H9 (cell line): ENCODE measurements at places on chromosomes 5 and 9. TPM values are rescaled to one million over a fixed set of nuclear protein-coding genes. Genes with fewer than 3 reads are reported as not detected.
A peak's percentile ranks its signal among the peaks of the same experiment; 100 is the strongest.

GRCh38 chr5:36569491-36569890 is 36.9 kb upstream of the SLC1A3 start:
- H3K36me3 ChIP-seq = no peaks in the 10 kb centered on the region
- no peaks in the 10 kb centered on the region for H3K27me3 ChIP-seq
- no peaks in the 10 kb centered on the region for H3K4me1 ChIP-seq
- no peak overlapping the region for H3K27ac ChIP-seq

DNA sequence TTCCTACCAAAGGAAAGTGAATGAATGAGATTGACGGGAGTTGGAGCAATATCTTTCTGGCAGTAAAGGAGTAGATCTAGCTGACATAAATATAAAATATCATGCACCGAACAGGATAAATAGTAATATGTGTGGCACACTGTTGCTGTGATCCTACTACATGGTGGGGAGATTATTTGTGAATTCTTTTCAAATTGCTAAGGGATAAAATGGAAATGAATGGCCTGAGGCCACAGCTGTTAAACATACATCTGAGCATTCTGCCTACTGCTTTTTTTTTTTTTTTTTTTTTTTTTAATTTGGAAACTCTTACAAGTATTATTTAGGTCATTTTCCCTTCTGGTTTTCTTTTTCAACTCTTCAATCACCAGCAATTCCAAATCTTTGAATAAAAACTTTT is 66.8 kb downstream of the MEF2C start:
- no peak overlapping the region for H3K4me3 ChIP-seq
- DNase-seq = no peak
- no peaks in the 10 kb centered on the region for H3K27me3 ChIP-seq
- H3K4me1 ChIP-seq = no peaks in the 10 kb centered on the region; the same call in 1 of the 2 replicates
- no peak overlapping the region for H3K27ac ChIP-seq

GRCh38 chr9:1427875-1428274 is 377.7 kb downstream of the DMRT2 start:
- no peak for DNase-seq
- H3K4me3 ChIP-seq = no peak overlapping the region
- H3K36me3 ChIP-seq = no peaks in the 10 kb centered on the region

- H3K4me3 ChIP-seq = no peak overlapping the region
- DNase-seq = peak; percentile 45
- H3K36me3 ChIP-seq = no peaks in the 10 kb centered on the region
- H3K4me1 ChIP-seq = peaks cover 6% of the 10 kb centered on the region; the same call in 1 of the 2 replicates
- H3K27me3 ChIP-seq = no peaks in the 10 kb centered on the region
- no peak overlapping the region for H3K27ac ChIP-seq
These were observed 94.4 kb upstream of the ITGA1 start for GRCh38 chr5:52693280-52693679.

DNA sequence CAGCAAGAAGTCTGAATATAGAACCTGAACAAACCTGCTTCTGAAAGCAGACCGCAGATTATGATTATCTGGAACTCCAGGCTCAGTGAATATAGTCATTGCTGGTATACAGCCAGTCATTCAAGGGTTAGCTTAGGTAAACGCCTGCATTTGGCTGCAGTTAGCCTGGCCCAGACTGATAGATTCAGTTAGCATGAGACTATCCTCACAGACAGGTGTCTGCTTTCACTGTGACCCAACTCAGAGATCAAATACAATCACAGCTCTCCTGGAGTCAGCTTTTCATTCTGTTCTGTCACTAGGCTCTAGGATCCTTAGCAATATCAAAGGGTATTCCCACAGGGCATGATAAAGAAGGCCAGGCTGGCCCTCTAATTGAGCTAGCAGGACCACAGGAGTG is 138.6 kb upstream of the PLCXD3 start:
- DNase-seq = no peak
- H3K27me3 ChIP-seq = no peaks in the 10 kb centered on the region
- no peaks in the 10 kb centered on the region for H3K4me1 ChIP-seq
- no peak overlapping the region for H3K27ac ChIP-seq
- H3K36me3 ChIP-seq = no peaks in the 10 kb centered on the region

- no peak overlapping the region for H3K27ac ChIP-seq
- H3K4me1 ChIP-seq = no peaks in the 10 kb centered on the region
- no peaks in the 10 kb centered on the region; the same call in 2 of the 3 replicates for H3K36me3 ChIP-seq
- no peak for DNase-seq
These were observed 76.4 kb upstream of the PRSS3 start for GRCh38 chr9:33718987-33719386.

GRCh38 chr5:112684121-112684520 is 53.6 kb upstream of the APC start:
- H3K4me3 ChIP-seq = no peak overlapping the region
- H3K4me1 ChIP-seq = no peaks in the 10 kb centered on the region
- no peaks in the 10 kb centered on the region for H3K36me3 ChIP-seq
- no peaks in the 10 kb centered on the region for H3K27me3 ChIP-seq

DNA sequence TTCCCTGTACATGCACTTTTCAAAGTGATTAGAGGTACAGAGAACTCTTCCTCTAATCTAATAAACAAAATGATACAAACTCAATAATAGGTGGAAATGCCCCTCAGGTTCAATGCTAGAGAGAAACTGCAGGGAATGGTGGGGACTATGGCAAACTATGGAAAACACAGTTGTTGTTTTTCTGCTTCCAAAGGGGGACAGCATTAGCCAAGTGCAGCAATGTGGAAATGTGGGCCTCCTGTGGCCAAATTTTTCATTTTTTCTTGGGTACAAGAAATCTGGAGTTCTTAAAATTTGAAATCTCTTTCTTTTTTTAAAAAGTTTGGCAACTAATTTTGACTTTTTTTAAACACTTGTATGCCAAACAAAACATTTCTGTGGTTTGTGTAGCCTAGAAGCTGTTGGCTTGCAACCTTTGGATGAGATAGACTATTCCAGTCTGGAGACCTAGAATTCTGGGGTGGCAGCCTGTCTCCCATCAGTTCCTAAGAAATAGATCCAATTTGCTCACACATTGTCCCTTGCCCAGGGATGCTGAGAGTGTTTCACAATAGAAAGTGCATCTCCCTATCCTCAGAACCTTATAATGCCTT is 218.6 kb downstream of the PAPPA start:
- DNase-seq = no peak
- H3K36me3 ChIP-seq = no peaks in the 10 kb centered on the region
- no peaks in the 10 kb centered on the region for H3K4me1 ChIP-seq
- H3K27me3 ChIP-seq = no peaks in the 10 kb centered on the region
- no peak overlapping the region for H3K27ac ChIP-seq

GRCh38 chr5:179113945-179114641 is 53.9 kb downstream of the ZNF354C start:
- no peak for DNase-seq
- H3K27me3 ChIP-seq = no peaks in the 10 kb centered on the region
- no peaks in the 10 kb centered on the region for H3K4me1 ChIP-seq
- H3K27ac ChIP-seq = no peak overlapping the region
- H3K4me3 ChIP-seq = no peak overlapping the region

GRCh38 chr9:13628526-13628925 is 349.0 kb upstream of the MPDZ start:
- no peaks in the 10 kb centered on the region for H3K4me1 ChIP-seq
- H3K4me3 ChIP-seq = no peak overlapping the region
- peaks cover 2% of the 10 kb centered on the region; the same call in 2 of the 3 replicates for H3K36me3 ChIP-seq

GRCh38 chr9:113756476-113757192 is 119.5 kb upstream of the ZNF618 start:
- DNase-seq = no peak
- peaks cover 12% of the 10 kb centered on the region for H3K4me1 ChIP-seq
- no peaks in the 10 kb centered on the region; the same call in 2 of the 3 replicates for H3K36me3 ChIP-seq
- no peaks in the 10 kb centered on the region for H3K27me3 ChIP-seq

DNA sequence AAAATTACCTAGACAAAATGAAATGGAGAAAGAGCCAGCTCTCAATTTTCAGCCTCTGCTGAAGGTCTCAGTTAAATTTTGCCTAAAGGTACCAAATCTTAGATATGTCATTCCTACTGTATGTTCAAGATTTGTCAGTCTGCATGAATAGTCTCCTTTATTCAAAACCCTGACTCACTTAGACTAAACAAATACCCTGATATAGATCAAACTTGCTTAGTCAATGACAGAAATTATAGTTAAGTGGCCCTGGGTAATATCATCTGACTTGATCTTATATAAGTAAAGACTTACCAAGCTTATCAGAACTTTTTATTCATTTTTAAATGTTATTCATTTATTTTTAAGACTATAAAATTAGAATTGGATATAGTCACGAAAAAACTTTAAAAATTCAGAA is 12.2 kb downstream of the MEGF9 start:
- no peak for DNase-seq
- H3K27me3 ChIP-seq = peaks cover 6% of the 10 kb centered on the region; the same call in 1 of the 2 replicates
- no peak overlapping the region for H3K4me3 ChIP-seq
- H3K4me1 ChIP-seq = no peaks in the 10 kb centered on the region

DNA sequence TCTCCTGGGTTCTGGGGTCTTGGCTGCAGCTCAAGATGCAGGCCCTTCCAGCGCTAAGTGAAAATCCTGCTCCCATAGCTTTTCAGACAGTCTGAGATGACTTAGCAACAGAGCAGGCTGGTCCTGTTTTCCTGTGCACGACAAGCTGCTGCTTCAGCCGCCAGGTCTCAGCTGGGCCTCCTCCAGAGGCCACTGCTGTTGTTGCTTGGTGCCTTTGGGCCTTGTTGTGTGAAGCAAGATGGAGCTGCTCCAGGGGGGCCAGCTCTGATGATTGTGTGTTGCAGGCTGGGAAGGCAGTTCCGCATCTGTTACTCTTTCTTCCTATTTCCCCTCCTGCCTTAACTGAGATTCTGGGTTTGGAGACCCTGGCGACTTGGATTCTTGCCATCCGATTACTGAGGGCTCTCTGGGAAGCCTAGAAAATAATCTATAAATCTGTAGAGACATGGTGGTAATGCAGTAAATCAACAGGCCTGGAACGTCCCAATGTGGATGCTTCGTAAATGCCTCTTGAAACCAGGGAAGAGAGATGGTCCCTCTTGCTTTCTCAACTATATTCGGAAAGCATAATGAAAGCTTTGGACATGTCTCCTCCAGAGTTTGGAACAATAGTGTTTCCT is 3.2 kb downstream of the MAP1B start:
- H3K27ac ChIP-seq = no peak overlapping the region
- H3K27me3 ChIP-seq = no peaks in the 10 kb centered on the region
- no peak for DNase-seq
- peaks cover 9% of the 10 kb centered on the region; the same call in 1 of the 2 replicates for H3K4me1 ChIP-seq
- H3K4me3 ChIP-seq = peak overlapping the region; percentile 51; the same call in 2 of the 3 replicates

- no peak overlapping the region for H3K27ac ChIP-seq
- no peak overlapping the region for H3K4me3 ChIP-seq
- no peaks in the 10 kb centered on the region for H3K4me1 ChIP-seq
- H3K27me3 ChIP-seq = no peaks in the 10 kb centered on the region
- H3K36me3 ChIP-seq = no peaks in the 10 kb centered on the region; the same call in 1 of the 2 replicates
These were observed 309.8 kb downstream of the TRPM3 start for GRCh38 chr9:70811638-70812037.

DNA sequence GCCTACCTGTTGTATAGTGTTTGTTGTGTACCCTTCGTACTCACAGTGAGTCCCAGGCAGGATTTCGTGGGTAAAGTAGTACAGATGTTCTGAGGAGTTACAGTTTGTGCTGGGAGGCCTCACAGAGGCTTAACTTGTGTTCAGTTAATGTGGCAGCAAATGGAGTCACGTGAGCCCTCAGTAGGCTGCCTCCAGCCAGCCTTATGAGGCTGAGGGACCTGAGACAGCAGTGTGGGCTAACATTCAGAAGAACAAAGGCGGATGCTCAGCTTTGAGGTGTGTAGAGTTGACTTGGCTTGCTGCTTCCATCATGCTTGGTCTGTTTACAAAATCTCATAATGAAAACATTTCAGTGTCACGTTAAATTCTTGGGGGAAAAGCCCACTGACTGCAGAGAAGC is 118.1 kb downstream of the TRIO start:
- H3K4me3 ChIP-seq = peak overlapping the region; percentile 45; the same call in 1 of the 3 replicates
- H3K27me3 ChIP-seq = no peaks in the 10 kb centered on the region
- peaks cover 41% of the 10 kb centered on the region for H3K4me1 ChIP-seq
- H3K36me3 ChIP-seq = peaks cover under 1% of the 10 kb centered on the region; the same call in 1 of the 2 replicates
- DNase-seq = no peak

GRCh38 chr9:22114956-22115355 is 105.9 kb upstream of the CDKN2B start:
- DNase-seq = no peak
- H3K36me3 ChIP-seq = no peaks in the 10 kb centered on the region
- H3K27me3 ChIP-seq = no peaks in the 10 kb centered on the region
- H3K4me3 ChIP-seq = no peak overlapping the region
- no peak overlapping the region for H3K27ac ChIP-seq

DNA sequence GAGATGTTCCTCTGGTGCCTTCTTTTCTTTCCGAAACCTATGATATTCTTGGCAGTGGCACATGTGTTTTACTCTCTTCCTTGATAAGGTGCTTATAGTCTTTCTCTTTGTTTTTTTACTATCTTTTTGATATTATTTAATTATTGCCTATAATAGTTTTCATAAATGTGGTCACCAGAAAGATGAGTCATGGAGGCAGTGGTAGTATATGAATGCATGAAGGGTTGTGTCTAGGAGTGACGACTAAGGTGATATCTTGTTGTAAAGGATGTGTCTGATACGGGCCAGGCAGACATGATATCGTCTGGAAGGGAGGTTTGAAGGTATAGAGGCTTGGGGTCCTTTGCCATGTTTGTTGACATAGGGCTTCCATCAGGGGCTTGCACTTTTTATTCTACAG is 36.8 kb downstream of the SLC44A1 start:
- 0 out of 2 replicates have a peak, but pooled peaks cover 5% of the 10 kb centered on the region for H3K4me1 ChIP-seq
- no peak overlapping the region for H3K27ac ChIP-seq
- DNase-seq = no peak
- no peaks in the 10 kb centered on the region for H3K36me3 ChIP-seq

- no peak for DNase-seq
- no peak overlapping the region for H3K4me3 ChIP-seq
- H3K27ac ChIP-seq = no peak overlapping the region
These were observed 41.6 kb upstream of the EQTN start for GRCh38 chr9:27338527-27338903.

GRCh38 chr5:66494437-66494836 is 101.8 kb upstream of the MAST4 start:
- DNase-seq = peak; percentile 79
- H3K4me1 ChIP-seq = no peaks in the 10 kb centered on the region
- H3K4me3 ChIP-seq = no peak overlapping the region
- H3K27ac ChIP-seq = no peak overlapping the region
- no peaks in the 10 kb centered on the region for H3K27me3 ChIP-seq

DNA sequence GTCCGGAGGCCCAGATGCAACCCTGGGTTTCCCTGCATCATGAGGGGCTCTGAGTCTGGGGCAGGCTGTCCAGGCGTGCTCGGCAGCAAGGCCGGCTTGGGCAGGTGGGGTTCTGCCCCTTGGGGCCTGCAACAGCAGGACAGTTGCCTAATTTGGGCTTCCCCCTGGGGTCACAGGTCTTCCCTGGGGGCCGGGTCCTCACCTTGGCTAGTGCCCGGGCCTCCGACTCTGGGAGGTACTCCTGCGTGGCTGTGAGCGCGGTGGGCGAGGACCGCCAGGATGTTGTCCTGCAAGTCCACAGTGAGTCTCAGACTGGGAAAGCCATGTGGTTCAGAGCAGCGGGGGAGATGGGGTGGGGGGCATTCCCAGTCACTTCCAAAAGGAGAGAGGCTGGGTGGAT is 82.1 kb upstream of the ASS1 start:
- no peak overlapping the region for H3K4me3 ChIP-seq
- H3K27me3 ChIP-seq = no peaks in the 10 kb centered on the region
- H3K4me1 ChIP-seq = no peaks in the 10 kb centered on the region
- no peak overlapping the region for H3K27ac ChIP-seq
- DNase-seq = no peak

- H3K4me3 ChIP-seq = no peak overlapping the region
- H3K4me1 ChIP-seq = no peaks in the 10 kb centered on the region
- no peaks in the 10 kb centered on the region for H3K27me3 ChIP-seq
- no peaks in the 10 kb centered on the region for H3K36me3 ChIP-seq
These were observed 3.1 kb downstream of the EGFL7 start for GRCh38 chr9:136665704-136666371.

ECM2 gene
- not detected in 2 replicates for total RNA-seq

TAS2R1 gene
- total RNA-seq = not detected in 2 replicates

LCN1 gene
- total RNA-seq = not detected in 2 replicates

CYLC2 gene
- not detected in 2 replicates for total RNA-seq

LEAP2 gene
- 1.0 and 1.4 TPM in 2 replicates for total RNA-seq

FBP2 gene
- total RNA-seq = not detected in 2 replicates

OR1J2 gene
- not detected in 2 replicates for total RNA-seq

KIF4B gene
- total RNA-seq = 0.04 and 0.07 TPM in 2 replicates
